CD14-positive monocyte (primary cell): ENCODE measurements at places on chromosomes 5 and 9.

DNA sequence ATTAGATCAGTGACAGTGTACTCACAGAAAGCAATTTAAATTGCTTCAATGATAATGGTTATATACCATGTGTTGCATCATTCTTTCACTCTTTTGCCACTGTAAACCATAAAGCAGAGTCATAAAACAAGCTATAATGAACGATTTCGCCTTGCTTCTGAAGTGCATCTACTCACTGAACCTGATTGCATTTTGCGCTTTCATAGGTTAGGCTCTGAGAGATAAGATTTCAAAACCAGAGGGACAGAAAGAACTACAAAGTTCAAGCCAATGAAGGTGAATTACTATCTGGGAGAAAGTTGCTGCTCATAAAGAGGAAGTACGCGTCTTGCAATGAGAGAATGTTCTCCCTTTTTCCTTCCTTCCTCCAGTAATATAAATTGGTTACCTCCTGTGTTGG, 412.7 kb downstream of the CETN3 start:
- peak; percentile 4 for DNase-seq

DNA sequence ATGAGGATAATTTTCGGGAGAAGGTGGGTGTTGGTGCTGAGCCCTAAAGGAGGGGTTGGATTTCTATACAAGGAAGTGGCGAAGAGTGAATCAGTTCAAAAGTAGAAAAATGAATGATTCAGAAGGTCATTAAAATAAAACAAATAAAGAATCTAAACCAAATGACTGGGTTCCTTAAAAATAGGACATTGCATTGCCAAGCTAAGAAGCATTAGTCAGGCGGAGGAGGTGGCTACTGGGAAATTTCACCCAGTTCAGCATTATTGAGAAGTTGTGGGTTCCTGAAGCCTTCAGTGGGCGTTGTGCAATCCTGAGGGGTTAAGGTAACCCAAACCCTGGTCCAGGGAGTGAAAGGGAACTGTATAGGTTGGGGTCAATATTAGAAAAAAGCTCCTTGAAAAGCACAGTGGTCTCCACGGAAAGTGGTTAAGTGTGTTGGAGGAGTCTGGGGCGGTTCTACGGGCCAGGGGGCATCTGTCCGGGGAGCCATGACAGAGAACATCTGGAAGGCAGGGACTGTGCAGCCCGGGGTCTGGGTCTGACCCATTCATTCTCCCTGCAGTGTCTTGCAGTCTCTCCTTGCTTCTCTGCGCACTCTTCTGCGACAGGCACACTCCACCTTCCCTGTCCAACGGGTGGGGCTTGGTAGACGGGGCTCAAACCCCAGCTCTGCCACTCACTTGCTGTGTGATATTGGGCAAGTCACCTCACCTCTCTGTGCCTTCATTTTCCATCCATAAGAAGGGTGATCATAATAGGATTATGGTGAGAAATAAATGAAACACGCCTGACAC, 27.6 kb upstream of the DUSP1 start:
- DNase-seq: peak; percentile 99

GRCh38 chr5:176915906-176916305, 16.8 kb upstream of the HK3 start:
- no peak for DNase-seq

DNA sequence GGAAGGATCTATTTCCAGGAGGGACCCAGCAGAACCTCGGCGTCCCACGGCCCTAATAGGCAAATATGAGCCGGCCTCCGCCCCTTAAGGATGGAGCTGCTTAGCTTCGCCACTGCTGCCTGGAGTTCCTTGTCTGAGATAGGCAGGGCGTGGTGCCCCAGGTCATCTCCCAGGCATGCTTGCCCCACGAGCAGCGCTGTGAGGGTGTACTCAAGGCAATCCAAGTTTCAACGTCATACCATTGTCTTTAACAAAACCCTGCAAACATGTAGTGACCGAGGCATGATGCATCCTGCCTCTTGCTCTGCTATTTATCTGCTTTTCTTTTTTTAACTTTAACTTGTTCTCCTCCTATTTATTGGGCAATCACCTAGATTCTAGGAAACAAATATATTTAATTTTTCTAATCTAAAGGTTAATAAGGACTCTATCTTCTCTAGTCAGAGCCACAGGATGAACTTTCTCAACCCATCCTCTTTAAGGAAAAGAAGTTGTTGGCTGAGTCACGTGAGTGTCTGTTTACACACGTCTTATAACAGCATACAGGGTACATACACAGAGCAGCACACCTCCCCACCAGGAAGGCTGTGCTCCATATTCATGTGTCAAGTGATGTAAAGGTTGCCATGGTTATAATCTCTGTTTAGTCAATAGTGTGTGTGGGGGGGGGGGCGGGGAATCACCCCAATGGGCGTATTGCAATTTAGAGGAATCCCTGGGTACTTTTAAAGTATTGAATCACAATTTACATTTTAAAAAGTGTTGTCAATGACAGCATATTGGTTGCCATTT, 27.3 kb upstream of the ZSWIM6 start:
- DNase-seq: no peak

- no peak for DNase-seq
Measured at GRCh38 chr9:115850548-115851304, 302.9 kb upstream of the PAPPA start.
